ENCODE measurements at places on chromosomes 6 and 20.
A peak's percentile ranks its signal among the peaks of the same experiment; 100 is the strongest.

DNA sequence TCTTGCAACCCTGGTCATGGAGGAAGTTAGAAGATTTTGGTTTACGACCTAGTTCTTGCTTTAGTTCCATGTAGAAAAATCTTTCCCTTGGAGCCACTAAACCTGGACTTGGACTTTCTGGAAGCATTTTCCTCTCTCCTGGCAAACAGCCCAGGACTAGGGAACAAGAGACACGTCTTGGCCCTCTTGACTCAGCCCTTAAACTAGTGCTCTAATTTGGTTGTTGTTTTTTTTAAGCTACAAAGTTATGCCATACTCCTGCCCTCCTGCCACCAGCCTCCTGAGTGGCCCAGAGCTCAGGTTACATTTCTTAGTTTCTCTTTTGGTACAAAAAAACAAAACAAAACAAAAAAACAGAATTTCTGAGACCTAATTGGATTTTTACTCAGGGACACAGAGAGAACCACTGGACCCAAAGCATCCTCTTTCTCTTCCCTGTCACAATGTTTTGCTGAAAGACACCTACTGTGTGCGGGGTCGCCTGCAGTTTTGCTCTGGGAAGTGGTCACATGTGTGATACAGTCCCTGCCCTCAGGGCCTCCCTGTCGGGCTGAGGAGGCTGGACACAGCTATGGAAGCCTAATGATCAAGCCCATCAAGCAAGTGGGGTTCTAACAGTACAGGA is 32.3 kb upstream of the SCUBE3 start:
- DNase-seq, result no peak

- DNase-seq, result no peak
Observed at GRCh38 chr20:32539817-32540675, 45.1 kb downstream of the NOL4L start.

- DNase-seq, result no peak
Observed at GRCh38 chr6:163085426-163085825, 329.1 kb upstream of the QKI start.

DNA sequence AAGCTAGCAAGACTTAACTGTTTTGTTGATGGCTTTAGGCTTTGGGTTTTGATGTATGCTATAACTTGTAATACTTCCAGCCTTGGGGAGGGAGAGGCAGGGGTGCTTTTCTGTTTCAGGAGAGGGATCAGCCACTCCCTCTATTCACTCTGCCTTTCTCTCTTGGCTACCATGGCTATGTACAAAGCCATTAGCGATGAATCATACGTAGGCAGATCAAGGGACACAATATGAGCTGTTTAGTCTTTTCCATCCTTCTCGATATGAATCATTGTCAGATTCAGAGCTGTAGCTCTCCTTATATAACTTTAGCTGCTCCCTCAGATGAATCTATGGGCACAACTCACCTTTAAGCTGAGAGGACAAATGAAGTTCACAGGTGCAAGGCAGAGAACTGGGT is 230.6 kb downstream of the TSHZ2 start:
- DNase-seq, result no peak

- DNase-seq, result no peak
Observed at GRCh38 chr6:163083141-163083540, 331.4 kb upstream of the QKI start.

- DNase-seq, result no peak
Observed at GRCh38 chr6:52146851-52147445, 39.2 kb upstream of the IL17A start.

- no peak for DNase-seq
Observed at GRCh38 chr6:38364127-38364526, 275.6 kb downstream of the BTBD9 start.

DNA sequence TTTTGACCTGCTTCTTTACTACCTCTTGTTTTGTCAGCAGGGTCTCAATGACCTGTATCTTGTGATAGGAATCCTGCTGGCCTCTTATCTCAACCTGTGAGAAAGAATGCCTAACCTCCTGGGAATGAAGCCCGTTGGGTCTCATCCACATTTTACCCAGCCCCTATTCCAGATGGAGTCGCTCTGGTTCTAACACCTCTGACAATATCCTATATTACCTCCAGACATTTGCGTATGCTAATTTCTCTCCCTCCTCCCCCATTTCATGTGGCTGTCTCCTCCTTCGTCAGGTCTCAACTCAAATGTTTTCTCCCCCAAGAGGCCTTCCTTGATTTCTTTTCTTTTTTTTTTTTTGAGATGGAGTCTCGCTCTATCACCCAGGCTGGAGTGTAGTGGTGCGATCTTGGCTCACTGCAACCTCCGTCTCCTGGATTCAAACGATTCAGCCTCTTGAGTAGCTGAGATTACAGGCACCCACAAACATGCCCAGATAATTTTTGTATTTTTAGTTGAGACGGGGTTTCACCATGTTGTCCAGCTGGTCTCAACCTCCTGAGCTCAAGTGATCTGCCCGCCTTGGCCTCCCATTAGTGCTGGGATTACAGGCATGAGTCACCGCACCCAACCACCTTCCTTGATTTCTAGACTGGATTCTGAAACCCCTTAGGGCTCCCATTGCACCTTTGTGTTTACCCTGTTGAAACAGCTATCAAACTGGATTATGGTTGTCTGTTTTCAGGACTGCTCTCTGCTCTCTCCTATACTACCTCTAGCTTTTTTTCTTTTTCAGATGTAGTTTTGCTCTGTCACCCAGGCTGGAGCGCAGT is 49.5 kb upstream of the B4GALT5 start:
- no peak for DNase-seq

DNA sequence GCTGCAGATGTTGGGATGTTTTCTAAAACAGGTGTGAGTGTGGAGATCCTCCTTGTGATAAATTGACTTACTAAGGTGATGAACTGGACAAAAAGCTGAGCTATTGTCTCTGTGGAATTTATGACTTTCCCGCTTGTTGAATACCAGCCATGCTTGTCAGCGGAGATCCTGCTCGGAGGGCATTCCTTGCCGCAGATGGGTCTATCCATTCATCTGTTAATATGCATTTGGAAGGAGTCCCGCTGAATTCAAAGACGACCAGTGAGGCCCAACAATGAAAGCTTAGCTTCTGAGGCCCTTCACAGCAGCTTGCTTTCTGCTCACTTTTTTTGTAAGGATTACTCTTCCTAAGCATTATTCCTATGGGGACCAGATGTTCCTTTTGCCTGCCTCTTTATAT is 124.9 kb downstream of the TIAM2 start:
- peak; percentile 64 for DNase-seq

All from iPS-NIHi11 (cell line).